ENCODE measurements at places on chromosomes 4 and X.

DNA sequence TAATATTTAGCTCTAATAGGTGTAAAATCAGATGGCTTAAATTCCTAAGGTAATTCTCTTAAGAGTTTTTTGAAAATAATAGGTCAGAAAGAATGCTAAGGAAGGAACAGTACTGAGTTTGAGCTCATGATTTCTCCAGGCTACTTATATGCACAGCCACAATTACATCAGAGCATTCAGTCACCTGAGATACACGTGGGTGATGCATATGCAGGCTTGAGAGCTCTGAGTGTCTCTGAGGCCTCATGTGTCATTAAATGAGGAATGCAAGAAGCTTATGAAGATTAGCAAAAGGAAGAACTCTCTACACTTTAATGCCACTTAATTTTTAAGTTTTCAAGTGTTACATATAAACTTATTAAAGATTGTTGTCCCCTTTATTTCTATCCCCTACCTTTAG is 124.0 kb upstream of the STIM2 start:
- no peak for DNase-seq

- no peak for DNase-seq
These were observed 30.5 kb upstream of the ACSL1 start for GRCh38 chr4:184856277-184856609.

- DNase-seq: no peak
These were observed 167.3 kb upstream of the ETNPPL start for GRCh38 chr4:108930186-108930585.

GRCh38 chr4:145937971-145938611 is 532 bp downstream of the ZNF827 start:
- DNase-seq: peak; percentile 30

- no peak for DNase-seq
These were observed 35.1 kb downstream of the HADH start for GRCh38 chr4:108024878-108025165.

DNA sequence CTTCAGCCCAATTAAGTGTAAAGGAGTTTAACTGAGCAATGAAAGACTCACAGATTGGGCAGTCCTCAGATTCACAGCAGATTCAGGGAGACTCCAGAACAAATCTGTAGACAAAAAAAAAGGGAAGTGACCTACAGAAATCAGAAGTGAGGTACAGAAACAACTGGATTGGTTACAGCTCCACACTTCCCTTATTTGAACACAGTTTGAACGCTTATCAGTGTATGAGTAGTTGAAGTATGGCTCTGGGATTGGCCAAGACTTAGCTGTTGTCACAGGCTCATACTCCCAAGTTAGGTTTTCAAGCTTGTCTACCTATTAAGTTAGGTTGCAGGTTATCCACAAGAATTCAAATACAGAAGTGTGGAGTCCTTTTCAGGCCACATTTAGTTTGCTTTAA is 112.4 kb upstream of the ELOVL6 start:
- DNase-seq: no peak

- DNase-seq: no peak
These were observed 252.4 kb downstream of the SPOCK3 start for GRCh38 chr4:166981847-166982246.

DNA sequence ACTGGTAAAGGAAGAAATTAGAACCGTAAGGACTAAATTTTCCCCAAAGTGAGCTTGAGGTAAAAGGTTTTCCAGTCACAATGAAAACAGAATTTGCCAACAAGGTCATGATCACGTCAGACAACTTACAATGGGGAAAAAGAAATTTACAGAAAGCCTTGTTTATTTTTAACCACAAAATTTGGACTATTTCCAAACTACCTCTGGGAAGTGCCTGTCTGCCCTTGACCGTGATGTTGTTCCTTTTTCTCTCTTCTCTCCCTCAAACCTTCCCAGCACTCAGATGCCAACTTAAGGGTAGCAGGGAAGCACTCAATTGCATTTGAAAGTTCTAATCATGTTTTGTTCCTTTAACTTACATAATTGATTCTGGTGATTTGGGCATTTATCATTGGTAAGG is 32.5 kb downstream of the MEPE start:
- no peak for DNase-seq

DNA sequence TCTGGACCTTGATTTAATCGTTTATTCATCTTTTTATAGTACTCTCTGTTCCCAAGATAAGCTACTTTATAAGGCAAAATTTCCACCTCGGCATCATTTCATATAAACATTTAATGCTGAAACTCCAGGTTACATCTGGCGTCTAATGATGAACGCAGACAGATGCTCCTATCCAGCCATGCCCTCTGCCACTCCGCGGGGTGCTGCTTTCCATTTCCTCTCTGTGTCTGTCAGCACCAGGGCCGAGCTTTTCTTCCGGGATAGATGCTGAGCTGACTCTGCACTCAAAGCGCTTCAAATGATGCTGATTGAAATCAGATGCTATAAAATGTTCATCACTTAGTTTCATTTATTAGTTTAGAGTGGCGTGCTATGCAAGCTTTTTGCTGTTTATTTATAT is 80.5 kb upstream of the HELT start:
- DNase-seq: no peak

DNA sequence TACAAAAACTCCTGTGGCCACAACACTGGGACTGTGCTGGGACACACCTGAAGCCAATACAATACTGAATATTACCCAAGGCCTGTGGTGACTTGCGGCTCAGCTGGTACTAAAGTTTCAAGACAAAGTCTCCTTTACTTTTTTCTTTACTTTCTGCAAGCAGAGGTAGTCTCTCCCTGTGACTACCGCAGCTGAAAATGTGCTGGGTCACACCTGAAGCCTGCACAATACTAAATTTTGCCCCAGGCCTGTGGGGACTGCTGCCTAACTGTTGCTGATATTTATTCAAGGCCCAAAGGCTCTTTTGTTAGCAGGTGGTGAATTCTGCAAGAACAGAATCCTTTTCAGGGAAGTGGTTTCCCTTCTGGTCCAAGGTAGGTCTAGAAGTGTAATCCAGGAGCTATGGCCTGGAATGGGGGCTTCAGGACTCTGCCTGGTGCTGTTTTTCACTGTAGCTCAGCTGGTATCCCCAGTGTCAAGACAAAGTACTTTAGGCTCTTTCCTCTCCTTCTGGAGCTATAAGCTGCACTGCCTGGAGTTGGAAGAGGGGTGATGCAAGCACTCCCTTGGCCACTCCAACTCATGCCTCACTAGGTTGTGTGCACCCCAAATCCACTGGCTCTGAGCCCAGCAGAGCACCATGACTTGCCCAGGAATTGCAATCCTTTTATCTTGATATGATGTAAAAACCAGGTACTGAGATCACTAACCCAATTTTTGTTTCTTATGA is 489.4 kb downstream of the TECRL start:
- no peak for DNase-seq

GRCh38 chrX:130799393-130799792 is 103.6 kb downstream of the ENOX2 start:
- no peak for DNase-seq

- DNase-seq: no peak
These were observed 71.3 kb downstream of the EVC2 start for GRCh38 chr4:5636766-5637670.

DNA sequence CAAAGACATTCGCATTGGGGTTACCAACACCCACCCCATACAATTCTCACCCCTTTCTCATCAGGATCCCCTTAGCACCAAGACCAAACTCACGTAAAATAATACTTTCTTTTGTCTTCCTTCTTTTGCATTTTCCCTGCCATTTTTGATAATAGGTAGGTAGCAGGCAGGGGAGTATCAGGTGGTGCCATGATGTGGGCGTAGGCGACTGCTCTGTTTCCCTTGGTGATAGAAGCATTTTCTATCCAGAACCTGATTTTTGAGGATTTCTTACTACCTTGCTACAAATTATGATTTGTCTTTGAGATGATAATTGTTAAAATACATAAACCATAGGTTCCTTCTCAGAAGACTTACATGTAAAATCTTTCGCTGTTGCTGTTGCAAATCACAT is 150.3 kb downstream of the DCTD start:
- DNase-seq: no peak

DNA sequence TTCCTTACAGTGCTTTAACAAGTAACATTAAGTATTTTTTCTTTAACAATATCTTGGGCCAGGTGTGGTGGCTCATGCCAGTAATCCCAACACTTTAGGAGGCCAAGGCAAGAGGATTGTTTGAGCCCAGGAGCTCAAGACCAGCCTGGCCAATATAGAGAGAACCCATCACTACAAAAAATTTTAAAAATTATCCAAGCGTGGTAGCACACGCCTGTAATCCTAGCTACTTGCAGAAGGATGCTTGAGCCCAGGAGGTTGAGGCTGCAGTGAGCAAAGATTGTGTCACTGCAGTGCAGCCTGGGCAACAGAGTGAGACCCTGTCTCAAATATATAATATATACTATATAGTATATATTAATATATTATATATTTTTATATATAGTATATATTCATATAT is 162.2 kb downstream of the ZNF674 start:
- no peak for DNase-seq
